ENCODE measurements at places on chromosomes 16 and 17. TPM values are rescaled to one million over a fixed set of nuclear protein-coding genes. Genes with fewer than 3 reads are reported as not detected.

The MMP28 gene
- total RNA-seq: not detected

The SLC47A1 gene
- 0.27 TPM for total RNA-seq

The ATP1B2 gene
- not detected for total RNA-seq

The TVP23A gene
- not detected for total RNA-seq

The OR3A3 gene
- not detected for total RNA-seq

The CD300E gene
- total RNA-seq: not detected

The JPH3 gene
- not detected for total RNA-seq

The TK1 gene
- 4.3 TPM for total RNA-seq

All from fibroblast of the aortic adventitia (primary cell).